ENCODE measurements at places on chromosomes 2 and 18. TPM values are rescaled to one million over a fixed set of nuclear protein-coding genes. Genes with fewer than 3 reads are reported as not detected.

- H3K27ac ChIP-seq: no peak overlapping the region
- H3K4me3 ChIP-seq: no peak overlapping the region
- H3K4me1 ChIP-seq: no peaks in the 10 kb centered on the region
- no peaks in the 10 kb centered on the region for H3K36me3 ChIP-seq
- H3K27me3 ChIP-seq: no peaks in the 10 kb centered on the region
- no peak for DNase-seq
These were observed 154.9 kb downstream of the CAPN13 start for GRCh38 chr2:30652271-30652915.

Gene MREG
- 8.5 TPM for total RNA-seq

GRCh38 chr2:26971911-26972786 lies 1.7 kb downstream of the MAPRE3 start:
- no peaks in the 10 kb centered on the region for H3K27me3 ChIP-seq
- DNase-seq: no peak
- no peak overlapping the region for H3K4me3 ChIP-seq
- H3K27ac ChIP-seq: no peak overlapping the region
- H3K36me3 ChIP-seq: no peaks in the 10 kb centered on the region

GRCh38 chr2:226800941-226801784 lies 1.5 kb upstream of the IRS1 start:
- H3K36me3 ChIP-seq: no peaks in the 10 kb centered on the region
- H3K27ac ChIP-seq: peak overlapping the region; percentile 83

- no peaks in the 10 kb centered on the region for H3K4me1 ChIP-seq
- no peak overlapping the region for H3K27ac ChIP-seq
- H3K27me3 ChIP-seq: no peaks in the 10 kb centered on the region
- no peak overlapping the region for H3K4me3 ChIP-seq
These were observed 289.4 kb upstream of the PXDN start for GRCh38 chr2:2033691-2034090.

- no peaks in the 10 kb centered on the region for H3K36me3 ChIP-seq
- DNase-seq: no peak
- no peak overlapping the region for H3K27ac ChIP-seq
These were observed 81.3 kb upstream of the ITGA6 start for GRCh38 chr2:172345956-172346555.

DNA sequence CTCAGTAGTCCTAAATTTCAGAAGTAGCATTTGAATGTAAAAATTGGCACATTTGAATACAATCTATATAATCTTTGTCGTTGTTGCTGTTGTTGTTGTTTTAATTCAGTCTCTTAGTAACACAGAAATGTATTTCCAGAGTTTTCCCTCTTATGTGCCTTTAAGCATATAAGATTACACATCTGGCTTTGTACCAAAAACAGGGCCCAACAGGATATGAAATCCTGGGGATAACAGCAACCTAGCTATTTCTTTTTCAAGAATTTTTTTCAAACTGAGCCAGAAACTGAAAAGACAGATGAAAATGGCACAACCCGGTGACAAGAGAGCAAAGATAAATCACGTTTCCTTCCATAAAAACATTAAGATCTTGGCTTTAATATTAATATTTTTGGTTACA lies 906.7 kb downstream of the NRXN1 start:
- H3K4me1 ChIP-seq: no peaks in the 10 kb centered on the region
- no peaks in the 10 kb centered on the region for H3K27me3 ChIP-seq
- H3K36me3 ChIP-seq: no peaks in the 10 kb centered on the region
- H3K4me3 ChIP-seq: no peak overlapping the region
- no peak for DNase-seq

Gene LRRTM1
- 0.66 TPM for total RNA-seq

DNA sequence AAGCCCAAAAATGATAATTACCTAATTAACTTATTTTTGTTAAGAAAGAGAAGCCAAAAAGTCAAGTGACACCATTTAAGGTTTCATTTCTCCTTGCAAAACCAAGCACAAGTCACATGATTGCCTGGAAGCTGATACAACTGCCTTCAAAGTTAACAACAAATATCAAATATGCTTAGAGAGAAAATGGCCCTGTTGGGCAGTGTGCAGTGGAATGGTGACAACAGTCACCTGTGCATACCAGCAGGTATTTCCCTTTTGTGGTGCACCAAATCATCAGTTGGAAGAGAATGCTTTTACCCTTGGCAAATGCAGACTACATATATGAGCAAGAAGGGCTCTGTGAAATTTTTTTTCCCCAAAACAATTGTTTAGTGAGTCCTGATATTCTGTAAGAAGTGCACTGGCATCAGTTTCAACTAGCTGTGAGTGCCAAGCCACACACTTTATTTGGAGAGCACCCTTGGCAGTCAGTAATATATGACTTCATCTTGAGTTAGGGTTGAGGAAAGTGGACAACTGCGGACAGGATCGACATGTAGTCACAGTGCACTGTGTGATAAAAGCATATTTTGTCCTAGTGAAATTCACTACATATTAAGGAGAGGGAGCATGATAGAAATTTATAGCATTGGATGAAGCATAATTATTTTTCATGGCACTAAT lies 74.9 kb upstream of the DOCK10 start:
- H3K4me1 ChIP-seq: no peaks in the 10 kb centered on the region
- no peak for DNase-seq
- H3K27ac ChIP-seq: no peak overlapping the region
- no peaks in the 10 kb centered on the region for H3K36me3 ChIP-seq
- H3K4me3 ChIP-seq: no peak overlapping the region

Gene CD8B2
- 0.22 TPM for total RNA-seq

Data from colonic mucosa (tissue), 4 donors.